DMS79 treated with DMSO at 0.1 percent for 48 hours (cell line): ENCODE measurements at places on chromosomes 6 and 20.
A peak's percentile ranks its signal among the peaks of the same experiment; 100 is the strongest.

GRCh38 chr6:159151266-159151855, 17.8 kb upstream of the FNDC1 start:
- DNase-seq: no peak

- DNase-seq: no peak
These were observed 26.1 kb upstream of the FANCE start for GRCh38 chr6:35426074-35426473.

GRCh38 chr6:1872649-1873131, 263.0 kb downstream of the FOXC1 start:
- peak; percentile 63 for DNase-seq

GRCh38 chr6:35583893-35584688, 71.4 kb upstream of the TULP1 start:
- DNase-seq: peak; percentile 70

DNA sequence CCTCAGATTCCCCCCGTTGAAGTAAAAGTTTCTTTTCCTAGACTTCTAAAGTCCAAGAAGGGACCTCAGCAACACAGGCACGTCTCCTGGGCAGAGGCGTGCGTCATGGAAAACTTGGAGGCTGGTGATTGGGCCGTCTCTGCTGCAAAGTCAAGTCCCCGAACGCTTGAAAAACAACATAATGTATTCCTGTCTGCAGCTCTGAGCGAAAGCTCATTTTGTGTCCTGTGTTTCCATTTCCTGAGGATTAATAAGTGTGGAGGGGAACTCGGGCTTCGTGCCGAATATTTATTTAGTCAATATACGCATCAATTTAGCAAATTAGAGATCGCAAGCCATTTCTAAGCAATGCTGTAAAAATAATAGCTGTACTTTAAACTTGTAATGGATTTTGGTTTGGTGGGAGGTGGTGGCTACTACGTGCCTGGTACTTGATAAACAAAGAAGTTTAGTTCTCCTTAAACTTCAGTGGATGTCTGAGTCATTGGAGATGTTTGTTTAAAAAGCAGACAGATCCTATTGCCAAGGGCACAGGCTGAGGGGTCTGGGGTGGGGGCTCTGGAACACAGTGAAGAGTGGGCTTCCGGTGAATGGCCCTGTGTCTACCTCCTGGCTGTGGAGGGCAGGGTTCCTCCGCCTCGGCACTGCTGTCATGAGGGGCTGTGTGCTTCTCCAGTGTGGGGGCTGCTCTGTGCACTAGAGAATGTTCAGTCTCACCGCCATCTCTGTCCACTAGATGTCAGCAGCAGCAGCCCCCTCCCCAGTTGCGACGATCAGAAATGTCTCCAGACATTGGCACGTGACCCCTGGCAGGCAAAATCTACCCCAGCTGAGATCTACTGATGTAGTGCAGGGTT, 21.8 kb downstream of the PCK1 start:
- DNase-seq: no peak

DNA sequence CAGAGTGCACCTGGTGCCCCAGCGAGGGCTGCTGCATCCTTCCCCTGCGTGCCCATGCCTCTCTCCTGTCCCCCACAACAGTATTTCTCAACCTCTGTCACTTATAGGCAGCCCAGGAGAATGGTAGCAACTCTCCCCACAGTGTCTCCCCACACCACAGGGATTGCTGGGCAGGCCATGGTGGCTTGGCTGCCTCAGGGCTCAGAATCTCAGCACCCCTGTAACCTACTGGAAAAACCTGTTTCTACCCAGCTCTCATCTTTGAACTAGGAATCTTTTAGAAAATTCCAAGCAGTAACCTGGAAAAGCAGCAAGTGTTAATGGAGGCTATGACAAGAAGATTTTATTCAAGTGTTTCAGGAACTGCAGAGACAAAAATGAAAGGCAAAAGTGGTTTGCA, 38.0 kb downstream of the CD164 start:
- DNase-seq: no peak

DNA sequence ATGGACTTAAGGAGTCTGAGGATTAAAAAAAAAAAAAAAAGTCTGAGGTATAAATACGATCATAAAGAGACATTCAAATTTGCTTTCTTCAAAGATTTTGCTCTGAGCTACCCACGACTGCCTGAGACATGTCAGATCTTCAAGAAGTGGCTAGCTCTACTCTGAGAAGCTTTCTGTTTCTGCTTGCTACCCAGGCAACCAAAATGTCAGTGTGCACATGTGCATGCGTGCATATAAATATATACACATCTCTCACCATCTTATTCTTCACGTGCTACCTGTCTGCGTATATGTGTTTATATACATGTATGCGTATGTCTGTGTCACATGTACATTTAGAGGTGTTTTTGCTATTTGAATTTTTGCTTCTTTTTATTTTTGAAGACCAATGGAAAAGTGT, 299.6 kb upstream of the STXBP5 start:
- DNase-seq: no peak

- no peak for DNase-seq
These were observed 211.1 kb upstream of the RNF24 start for GRCh38 chr20:4226330-4227084.

DNA sequence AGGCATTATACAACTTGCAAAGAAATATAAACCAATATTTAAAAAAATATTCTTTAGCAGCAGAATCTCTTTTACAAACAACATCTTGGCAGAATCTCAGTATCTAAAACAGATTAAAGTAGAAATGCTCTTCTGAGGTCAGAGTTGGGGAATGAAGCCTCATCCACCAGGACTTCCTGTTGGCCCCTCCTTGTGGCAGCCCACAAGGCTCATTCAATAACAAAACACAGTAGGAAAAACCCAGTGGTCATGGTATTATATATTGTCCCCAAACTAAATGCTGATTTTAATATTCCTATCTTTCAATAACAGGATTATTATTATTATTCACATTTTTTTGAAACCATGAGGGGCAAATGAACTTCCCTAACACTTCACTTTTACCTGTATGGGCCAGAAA, 368.6 kb downstream of the BTBD9 start:
- no peak for DNase-seq

DNA sequence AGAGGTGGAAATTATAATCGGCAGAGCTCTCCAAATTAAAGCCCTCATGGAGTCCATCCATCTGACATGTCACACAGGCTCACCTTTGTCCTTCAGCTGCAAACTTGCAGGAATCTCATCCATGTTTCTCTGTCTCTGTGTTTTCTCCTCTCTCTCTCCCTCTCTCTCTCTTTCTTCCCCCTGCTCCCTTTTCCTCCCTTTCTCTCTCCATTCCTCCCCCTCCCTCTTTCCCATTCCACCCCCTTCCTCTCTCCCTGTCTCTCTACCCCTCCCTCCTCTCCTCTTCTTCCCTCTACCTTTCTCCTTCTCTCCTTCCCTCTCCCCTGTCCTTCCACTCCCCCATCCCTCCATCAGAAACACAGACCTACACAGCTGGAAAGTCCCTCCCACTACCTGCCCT, 6.8 kb downstream of the NCR2 start:
- no peak for DNase-seq

- DNase-seq: no peak
These were observed 45.2 kb downstream of the KIF16B start for GRCh38 chr20:16528078-16528477.

GRCh38 chr20:50547964-50548363, 37.8 kb downstream of the PTPN1 start:
- DNase-seq: no peak

DNA sequence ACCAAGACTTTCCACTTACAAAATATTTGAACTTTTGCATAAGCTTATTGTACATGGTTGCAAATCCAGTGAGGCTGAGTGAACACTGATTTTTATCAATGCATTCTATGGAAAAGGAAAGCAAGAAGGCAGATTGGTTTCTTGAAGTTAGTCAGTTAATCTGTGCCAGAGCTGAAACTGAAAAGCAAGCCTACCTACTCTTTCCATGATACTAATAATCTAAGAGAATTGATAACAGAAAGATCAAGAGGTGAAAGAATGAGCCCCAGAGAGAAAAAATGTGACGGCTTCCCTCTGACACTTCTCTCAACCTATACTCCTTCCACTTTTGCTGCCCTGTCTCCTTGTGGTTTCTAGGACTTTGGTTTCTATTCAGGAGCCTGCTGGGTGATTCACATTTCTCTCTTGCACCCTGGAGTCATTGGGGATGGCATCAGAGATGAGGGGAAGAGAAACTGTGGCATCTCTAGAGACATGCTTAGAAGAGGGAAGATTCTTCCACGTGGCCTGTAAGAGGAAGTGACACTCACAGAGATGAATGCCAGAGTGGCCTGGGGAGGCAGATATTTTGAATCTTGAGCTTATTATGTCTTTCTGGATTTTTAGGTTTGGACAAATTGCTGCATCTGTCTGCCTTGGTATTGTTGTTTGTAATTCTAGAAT, 158.6 kb upstream of the RIMS1 start:
- DNase-seq: no peak

DNA sequence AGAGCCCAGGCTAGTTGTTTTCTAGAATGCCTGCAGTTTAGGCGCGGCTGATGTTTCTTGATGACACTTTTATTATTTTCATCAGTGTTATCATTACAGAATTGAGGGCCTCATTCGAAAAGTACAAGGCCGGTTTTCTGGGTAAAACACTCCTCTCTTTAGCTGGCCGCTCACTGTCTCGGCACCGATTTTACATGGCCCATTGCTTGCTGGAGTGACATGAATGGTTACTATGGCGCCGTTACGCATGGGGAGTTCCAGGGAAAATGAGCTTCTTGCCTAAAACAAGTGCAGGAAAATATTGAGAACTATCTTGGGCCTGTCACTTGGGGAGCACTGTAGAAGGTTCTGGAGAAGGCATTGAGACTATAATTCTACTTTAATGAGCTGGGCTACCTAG, 317.8 kb downstream of the CDH4 start:
- peak; percentile 94 for DNase-seq

- DNase-seq: no peak
These were observed 242.0 kb downstream of the ARID1B start for GRCh38 chr6:157019115-157019641.

DNA sequence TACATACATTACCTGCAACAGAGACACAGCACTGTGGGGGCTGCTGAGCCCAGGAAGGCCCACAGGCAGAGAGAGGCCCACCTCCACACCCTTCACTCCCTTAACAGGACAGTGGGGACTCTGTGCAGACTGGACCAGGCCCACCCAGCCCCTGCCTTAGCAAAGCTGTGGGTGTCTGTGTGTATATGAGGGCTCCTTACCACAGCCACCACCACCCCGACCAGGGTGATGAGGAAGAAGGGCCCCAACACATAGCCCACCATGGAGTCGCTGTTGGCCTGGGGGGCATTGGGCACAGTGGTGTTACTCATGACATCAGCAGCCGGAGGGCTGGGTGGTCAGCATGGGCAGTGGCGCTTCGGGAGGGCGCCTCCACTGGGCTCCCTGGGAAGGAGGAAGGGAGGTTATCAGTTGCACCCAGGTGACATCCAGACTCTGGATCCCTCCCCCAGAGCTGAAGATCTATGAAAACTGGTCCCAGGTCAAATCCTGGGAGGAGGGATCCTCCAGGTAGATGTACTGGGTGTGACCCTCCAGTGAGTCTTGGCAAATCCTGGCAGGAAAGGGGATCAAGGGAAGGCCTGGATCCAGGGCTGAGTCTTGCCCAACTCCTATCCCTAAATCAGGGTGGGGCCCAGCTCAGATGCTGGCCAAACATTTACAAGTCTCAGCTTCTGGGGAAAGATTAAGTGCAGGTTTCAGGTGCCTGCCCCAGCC, 1.2 kb downstream of the SMIM29 start:
- DNase-seq: no peak

GRCh38 chr6:29490055-29490454, 2.3 kb upstream of the MAS1L start:
- DNase-seq: no peak

DNA sequence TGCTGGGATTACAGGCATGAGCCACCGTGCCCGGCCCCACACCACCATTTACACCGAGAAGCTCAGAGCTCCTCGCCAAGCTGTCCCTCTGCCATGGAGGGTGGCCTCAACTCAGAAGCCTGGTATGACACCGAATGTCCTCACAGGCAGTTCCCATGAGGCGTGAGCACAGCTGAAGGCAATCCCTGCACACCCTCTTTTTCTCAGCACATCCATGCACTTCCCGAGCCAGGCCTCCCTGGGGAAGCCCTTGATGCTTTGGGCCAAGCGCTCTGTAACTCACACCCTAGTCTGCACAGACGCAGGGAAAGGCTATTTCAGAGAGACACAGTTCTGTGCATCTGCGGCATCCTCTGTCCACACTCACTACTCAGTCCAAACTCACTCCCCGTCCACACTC, 18.4 kb downstream of the THBS2 start:
- no peak for DNase-seq

- no peak for DNase-seq
These were observed 7.7 kb upstream of the MICB start for GRCh38 chr6:31490115-31490873.

DNA sequence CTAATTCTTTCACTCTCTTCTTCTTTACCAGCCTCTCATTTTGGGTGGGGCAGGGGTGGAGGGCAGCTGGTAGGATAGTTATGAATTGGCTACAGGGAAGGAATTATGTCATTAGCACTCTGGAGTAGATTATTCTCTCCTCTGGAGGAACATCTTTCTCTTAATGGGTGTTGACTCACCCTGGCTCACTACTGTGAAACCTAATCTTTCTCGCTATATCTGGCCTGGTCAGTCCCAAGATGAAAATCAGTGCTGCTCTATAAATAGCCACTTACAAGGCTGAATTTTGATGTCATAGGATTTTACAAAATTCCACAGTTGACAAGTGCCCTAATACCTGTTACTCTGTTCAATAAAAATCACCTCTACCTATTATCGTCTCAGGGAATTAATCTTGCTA, 151.3 kb downstream of the COL9A1 start:
- DNase-seq: no peak

DNA sequence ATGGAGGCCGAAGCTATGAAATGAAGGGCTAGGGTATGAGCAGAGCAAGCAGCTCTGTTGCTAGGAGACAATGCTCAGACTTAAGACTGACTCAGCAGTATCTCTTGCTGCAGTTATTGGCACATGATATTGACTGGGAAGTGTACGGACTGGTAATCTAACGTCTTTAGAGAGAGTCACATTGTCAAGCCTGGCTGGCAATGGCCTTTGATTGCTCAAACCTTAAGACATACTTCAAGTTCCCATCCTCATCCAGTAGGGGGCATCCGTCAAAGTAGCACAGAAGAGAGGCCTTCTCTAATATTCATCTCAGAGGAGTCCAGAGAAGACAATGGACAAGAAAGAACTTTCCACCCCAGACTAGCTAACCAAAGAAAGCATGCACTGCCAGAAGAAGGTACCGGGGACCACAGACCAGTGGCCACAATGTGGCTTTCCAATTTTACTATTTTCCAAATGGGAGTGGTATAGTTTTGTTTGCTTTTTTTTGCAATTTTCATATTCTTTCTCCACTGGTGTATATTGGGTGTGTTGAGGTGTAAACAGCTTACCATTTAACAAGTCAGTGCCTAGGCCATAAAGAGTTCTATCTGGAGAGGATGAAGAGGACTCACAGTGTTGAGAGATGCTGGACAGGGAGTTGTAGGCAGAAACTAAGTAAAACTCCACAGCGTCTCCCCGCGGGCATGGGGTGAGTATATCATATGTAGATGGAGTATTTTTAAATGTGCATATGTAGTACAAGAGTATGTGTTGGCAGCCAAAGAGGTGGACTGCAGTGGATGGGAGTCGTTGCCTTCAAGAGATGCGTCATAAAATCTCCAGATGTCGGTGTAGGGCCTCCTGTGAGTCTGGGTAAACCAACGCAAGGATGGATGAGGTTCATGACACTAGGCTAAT, 36.7 kb downstream of the LRFN2 start:
- DNase-seq: no peak
